Inflammatory macrophage treated with lipopolysaccharide for 1 hour (primary cell): ENCODE measurements at places on chromosomes 11 and 22.

DNA sequence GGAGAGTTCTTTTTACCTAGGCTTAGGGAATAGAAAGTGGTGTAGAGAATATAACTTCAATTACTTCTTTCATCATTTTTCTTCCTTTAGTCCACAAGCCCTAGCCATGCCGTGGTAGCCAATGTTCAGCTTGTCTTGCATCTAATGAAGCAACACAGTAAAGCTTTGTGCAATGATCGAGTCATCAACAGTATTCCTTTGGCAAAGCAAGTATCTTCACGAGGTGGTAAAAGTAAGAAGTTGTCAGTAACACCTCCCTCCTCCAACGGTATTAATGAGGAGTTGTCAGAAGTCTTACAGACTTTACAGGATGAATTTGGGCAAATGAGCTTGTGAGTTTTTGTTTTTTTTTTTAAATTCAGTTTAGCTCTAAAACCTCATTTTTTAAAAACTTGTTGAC lies 37.4 kb downstream of the CEP57 start:
- DNase-seq, result no peak

GRCh38 chr11:120632579-120632978 lies 121.0 kb downstream of the GRIK4 start:
- DNase-seq, result no peak

DNA sequence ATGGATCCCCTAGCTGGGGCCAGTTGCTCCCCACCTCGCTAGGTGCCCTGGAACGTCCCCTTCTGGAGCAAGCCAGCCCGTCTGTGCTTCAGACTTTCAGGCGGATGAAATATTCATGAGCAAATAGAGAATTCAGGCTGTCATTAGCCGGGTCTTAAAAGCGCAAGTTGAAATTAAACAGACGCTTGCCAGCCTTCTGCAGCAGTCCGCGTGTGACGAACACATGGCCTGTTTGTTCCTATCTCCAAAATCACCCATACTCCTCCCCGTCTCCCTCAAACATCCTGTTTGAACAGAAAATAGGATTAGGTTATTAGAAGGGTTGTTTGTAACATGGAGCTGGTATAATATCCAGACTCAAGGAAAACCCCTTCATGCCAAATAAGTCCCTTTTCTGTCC lies 38.7 kb downstream of the MYO18B start:
- no peak for DNase-seq

DNA sequence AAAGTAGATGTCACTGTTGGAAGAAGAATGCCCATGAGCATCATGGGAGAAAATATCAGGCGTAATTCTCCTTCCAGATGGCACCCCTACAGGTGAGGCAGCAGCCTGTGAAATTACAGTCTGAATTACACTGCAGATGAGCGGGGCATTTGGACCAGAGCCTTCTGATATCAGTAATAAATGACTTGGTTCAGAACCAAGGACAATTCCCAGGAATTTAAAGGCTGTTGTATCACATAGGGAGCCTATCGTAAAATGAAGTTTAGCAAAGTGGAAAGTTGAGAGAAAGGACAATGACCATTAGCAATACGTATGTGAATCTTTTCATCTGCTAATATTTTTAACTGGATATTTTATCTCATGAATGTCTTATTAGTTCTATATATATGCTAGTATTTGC lies 61.3 kb downstream of the PRMT3 start:
- no peak for DNase-seq

DNA sequence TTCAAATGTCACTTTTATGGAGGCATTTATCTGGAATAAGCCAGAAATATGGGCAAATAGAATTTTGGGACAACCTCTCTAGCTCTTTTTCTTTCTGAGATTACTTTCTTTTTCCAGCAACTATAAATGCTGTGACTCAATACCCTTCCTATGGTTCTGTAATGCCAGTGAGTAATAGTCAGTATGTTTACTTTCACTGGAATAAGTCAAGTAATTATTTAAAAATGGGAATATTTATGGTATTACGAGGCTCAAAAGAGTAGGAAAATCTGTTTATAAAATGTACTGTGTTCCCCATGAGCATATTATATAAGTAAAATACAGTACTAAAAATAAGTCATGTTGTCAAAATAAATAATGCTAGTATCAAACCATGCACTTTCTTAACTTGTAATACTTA lies 750.5 kb downstream of the LUZP2 start:
- DNase-seq, result no peak
